ENCODE measurements at places on chromosomes 5 and 9.

DNA sequence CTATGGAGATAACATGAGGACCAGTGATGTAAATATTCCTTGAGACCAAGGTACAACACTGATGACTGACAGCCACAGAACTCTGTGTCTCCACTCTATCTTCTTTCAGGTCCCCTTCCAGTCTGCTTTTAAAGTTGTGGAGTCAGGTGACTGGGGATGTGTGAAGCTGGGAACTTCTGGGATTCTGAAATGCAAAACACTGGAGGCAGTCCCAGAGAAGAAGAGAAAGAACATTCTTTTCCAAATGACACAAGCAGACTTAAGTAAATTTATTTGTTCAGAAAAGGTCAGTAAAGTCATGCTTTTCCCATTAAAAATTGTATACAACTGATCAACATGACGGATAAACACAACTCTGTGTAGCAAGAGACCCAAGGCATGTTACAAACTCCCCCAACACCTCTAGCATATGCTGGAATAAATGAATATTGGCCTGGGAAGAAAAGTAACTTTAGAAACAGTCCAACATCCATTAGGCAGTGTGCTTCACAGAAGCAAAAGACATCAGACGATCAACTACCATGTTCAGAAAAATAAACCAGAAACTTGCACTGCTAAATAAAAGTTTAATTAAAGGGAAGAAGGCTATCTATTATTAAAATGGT lies 92.4 kb upstream of the IFNK start:
- DNase-seq = no peak

GRCh38 chr5:154653764-154654485 lies 101.3 kb upstream of the LARP1 start:
- DNase-seq = no peak

DNA sequence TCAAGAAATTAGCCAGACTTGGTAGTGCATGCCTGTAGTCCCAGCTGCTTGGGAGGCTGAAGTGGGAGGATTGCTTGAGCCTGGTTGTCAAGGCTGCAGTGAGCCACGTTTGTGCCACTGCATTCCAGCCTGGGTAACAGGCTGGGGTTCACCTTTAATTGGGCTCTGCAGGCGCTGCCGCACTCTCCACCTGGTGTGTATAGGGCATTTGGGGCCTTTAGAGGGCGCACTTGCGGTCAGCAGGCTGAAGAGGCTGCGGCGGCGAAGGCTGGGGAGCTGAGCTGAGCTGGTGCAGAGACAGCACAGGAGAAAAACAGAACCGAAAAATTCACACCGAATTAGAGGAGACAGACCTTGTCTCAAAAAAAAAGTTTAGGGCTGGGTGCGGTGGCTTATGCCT lies 31.2 kb downstream of the CDK7 start:
- no peak for DNase-seq

GRCh38 chr5:123203105-123203800 lies 114.2 kb downstream of the PRDM6 start:
- no peak for DNase-seq

DNA sequence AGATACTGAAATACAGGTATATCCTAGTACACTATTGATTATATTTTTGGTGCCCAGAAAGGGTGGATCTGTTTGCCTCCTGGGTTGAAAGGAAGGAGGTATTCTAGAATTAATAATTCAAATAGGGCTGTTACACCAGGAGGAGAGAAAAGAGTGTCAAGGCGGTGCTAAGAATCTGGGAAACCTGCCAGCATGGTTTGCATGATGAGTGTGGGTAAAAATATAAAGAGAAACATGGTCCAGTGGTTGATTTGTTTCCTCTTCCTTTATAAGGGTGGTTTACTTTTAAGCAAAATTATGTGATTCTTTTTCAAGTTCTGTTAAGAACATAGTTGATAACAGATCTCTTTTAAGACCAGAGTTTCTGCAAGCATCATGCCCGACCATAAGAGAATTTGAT lies 69.4 kb upstream of the NFIB start:
- no peak for DNase-seq

- no peak for DNase-seq
Observed at GRCh38 chr5:3352711-3353110, 242.9 kb upstream of the IRX1 start.

- DNase-seq = no peak
Observed at GRCh38 chr5:41878643-41879478, 8.6 kb upstream of the OXCT1 start.

DNA sequence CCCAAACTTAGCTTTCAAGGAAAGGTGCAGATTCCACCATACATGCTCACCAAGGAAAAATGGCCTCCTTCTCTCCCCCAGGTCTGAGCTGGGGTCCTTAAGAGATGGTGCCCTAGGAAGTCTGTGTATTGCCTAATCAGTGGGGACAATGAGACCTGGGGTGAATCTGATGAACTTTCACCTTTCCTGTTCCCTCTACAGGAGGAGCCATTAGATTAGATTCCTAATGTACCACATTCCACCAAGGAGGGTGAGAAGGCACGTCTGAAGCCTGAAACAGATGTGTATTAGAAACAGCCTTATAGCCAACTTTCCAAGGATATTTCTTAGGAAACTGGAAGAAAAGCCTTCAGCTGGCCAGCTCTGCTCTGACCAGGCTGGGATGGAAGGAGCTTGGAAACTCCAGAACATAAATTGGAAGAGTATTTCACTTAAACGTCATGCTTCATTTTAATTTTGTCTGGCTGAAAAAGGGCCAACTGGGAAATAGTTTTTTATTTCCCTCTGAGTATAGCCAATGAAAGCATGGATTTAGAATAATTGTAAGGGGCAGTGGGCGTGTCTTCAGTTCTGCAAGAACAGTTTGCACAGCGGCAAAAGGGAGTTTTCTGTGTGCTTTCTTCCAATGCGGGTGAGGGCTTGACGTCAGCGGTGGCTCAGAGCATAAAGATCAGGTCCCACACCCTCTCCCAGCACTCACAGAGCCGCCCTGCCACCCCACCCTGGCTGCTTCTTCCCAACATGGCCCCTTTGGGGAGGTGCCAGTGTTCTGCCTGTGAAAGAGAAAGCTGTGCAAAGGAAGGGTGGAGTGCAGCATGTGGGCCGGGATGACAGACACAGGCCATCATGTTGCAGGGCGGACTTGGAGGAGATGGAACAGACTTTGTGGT lies 210.9 kb downstream of the ESM1 start:
- peak; percentile 54 for DNase-seq

GRCh38 chr5:102811972-102812371 lies 56.9 kb downstream of the PAM start:
- DNase-seq = no peak

DNA sequence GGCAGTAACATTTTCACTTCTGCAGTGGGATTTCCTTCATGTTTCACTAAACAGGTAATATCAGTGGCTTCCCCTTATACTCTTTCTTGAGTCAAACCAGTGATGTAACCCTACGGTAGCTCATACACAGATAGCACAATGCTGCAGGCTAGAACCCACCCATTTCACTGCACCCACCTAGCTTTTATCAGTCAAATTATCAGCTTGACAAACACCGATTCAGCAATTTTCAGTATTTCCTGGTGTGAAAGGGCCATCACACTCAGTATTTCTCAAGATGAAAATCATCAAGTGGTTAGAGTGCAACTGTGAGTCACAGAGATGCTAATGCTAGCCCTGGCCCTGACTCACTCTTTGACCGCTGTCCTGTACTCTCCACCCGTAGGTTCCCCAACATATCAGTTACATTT lies 242.3 kb upstream of the PTGER4 start:
- peak; percentile 66 for DNase-seq

- no peak for DNase-seq
Observed at GRCh38 chr5:59684388-59685190, 208.9 kb downstream of the PDE4D start.

DNA sequence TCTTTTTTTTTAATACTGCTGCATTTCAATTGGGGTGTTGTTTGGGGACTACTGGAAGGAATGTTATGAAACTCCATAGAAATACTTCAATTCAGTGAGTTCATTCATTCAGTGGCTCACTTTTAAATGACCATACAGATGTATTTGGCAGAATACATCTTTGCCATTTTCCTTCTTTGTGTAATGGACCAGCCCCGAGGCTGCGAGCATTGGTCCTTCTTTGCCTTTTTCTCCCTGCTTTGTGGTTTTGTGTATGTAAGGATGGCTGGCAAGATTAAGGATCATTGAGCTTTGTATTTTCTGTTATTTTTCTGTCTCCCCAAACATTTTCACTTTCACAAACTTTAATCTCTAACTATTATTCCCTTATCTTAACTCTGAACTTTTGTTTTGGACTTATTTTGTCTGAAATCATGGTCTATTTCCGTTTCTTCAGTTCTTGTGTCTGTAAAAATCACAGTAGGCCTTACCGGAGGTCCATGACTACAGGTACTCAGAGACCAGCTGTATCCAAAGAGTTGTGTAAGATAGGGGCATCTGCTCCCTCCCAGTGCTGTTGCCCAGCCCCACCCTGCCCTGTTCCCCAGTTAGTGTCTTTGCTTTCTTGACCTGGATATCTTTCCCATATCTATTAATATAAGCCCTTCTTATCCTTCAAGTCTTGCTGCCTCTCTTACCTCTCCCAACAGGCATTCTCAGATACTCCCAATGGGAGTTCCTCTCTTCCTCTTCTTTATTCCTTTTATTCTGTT lies 154.3 kb upstream of the DMRT1 start:
- DNase-seq = no peak

DNA sequence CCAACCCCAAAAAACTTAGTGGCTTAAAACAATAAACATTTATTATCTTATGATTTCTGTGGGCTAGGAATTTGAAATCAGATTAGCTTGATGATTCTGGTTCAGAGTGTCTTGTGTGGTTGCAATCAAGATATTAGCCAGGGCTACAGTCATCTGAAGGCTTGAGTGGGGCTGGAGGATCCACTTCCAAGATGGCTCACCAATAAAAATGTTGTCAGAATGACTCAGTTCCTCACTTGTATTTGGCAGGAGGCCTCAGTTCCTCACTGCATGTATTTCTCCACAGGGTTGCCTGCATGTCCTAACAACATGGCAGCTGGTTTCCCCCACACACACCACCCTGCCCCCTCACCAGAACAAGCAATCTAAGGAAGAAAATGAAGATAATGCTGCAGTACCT lies 98.2 kb upstream of the NIPBL start:
- no peak for DNase-seq

- no peak for DNase-seq
Observed at GRCh38 chr9:125272697-125273096, 11.1 kb downstream of the GAPVD1 start.

DNA sequence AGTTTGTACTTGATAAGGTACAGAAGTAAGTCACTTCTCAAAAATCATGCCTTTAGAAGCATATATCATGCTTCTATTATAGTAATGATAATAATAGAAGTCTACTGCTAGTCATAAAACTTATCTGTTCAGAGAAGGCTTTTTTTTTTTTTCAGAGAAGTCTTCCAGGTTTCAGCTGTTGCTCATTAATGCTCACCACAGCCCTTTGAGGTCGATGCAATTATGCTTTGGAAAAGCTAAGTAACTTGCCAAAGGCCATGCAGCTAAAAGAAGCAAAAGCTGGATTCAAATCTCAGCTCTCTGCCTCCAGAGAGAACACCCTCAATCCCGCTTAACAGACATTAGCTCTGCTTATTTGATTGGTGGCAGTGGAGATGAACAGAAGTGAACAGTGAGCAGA lies 150.8 kb downstream of the DOCK8 start:
- no peak for DNase-seq

GRCh38 chr5:83967417-83967816 lies 246.8 kb upstream of the HAPLN1 start:
- DNase-seq = no peak

DNA sequence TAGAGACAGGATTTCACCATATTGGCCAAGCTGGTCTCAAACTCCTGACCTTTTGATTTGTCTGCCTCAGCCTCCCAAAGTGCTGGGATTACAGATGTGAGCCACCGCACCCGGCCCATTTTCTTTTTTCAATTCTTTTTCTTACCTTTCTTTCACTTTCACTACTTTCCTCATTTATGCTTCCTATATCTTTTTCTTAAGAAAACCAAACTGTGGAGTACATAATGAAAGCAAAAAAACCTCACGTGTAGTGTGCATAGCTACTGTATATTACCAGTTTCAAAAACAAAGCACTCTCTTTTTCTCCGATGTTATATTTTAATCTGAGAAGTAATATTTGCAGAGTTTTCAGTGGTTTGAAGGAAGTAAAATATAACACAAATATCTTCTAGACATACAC lies 8.0 kb upstream of the CAST start:
- no peak for DNase-seq

- DNase-seq = no peak
Observed at GRCh38 chr5:52794519-52794918, 6.8 kb downstream of the ITGA1 start.

GRCh38 chr9:93597871-93598646 lies 21.7 kb downstream of the PHF2 start:
- no peak for DNase-seq

GRCh38 chr5:43313854-43314457 lies 744 bp upstream of the HMGCS1 start:
- peak; percentile 69 for DNase-seq

DNA sequence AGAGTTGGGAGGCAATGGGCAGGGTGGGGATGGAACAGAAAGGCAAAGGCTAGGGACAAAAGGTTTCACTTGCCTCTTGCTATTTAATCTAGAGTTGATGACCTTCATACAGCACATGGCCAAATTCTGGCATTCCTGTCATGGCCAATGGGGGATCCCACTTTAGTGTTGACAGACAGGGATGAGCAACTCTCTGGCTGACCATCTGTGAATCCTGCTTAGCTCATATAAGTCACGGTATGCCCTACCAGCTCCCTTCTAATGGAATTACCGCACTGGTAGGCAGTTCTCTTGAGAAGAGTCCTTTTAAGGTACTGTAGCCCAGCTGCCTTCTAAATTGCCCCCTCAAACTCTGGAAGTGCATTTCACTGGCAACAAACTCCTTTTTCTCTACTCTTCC lies 76.1 kb downstream of the MAMDC2 start:
- DNase-seq = no peak

GRCh38 chr5:62731022-62731421 lies 152.4 kb downstream of the LRRC70 start:
- peak; percentile 64 for DNase-seq

DNA sequence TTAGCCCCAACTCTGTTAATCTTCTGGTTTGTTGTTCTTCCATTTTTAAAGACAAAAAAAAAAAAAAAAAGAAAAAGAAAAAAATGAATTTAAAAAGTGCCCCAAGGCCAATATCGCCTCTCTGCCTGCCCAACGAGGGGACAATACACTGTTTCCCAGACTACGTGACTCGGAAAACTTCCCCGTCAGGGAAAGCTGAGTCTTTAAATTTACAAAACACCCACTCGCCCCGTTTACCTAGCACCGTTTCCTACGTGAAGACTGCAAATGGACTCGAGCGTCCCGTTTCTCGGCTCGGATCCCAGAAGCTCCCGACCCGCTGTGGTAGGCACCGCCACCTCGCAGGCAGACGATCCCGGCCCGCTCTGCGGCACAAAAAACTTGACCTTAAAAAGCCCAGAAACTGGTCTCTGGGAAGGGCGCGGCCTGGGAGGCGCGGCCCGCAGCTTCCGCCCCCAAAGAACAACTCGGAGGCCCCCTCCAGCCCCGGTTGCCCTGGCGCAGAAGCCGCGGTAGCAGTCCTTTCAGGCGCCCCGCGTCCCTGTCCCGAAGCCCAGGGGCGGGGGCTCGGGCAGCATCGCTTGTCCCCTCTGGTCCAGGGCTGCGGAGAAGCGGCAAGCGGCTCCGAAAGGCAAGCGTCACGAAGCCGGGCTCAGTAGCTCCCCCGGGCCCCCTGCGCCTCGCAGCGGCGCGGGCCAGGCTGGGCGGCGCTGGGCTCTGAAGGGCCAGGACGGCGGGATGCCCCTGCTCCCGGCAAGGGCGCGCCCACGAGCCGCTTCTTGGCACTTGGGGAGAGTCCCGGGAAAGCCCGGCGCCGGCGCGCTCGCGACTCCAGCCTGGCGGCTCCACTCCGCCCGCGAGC lies at the start of gene GCNT4:
Gene GCNT4, minus strand, starts transcription at position 367 of the 862 bp plus-strand sequence. CDS start 22,521 bp downstream, outside the sequence.
- DNase-seq = peak; percentile 82

GRCh38 chr5:119355685-119356611 lies at the start of gene TNFAIP8:
Gene TNFAIP8 (plus strand): TSS chr5:119356019. CDS start chr5:119356091, 72 bp downstream.
- peak; percentile 88 for DNase-seq

All from activated CD4-positive, alpha-beta T cell treated with anti-CD3 and anti-CD28 coated beads, Interleukin-2, amount 10 ng/mL, durations not matched to agents 24 days and 14 days (primary cell).